ENCODE measurements at places on chromosomes 2 and 18.

DNA sequence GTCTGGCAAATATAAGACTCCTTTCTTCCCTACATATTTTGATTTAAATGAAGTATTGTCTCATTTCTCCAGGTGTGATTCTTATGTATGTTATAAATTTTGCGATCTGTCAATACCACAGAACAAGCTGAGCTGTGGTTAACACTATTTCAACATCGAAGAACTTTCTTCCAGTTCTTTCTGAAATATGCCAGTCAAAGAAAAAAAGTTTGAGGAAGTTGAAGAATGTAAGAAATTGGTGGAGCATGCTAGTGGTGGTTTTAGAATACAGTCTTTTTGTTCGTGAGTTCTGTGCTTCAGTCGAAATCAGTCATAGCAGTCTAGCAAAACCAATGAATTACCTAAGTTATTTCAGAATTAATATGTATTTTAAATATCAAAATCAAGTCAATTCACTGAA is 8.6 kb upstream of the COBLL1 start:
- DNase-seq: no peak

DNA sequence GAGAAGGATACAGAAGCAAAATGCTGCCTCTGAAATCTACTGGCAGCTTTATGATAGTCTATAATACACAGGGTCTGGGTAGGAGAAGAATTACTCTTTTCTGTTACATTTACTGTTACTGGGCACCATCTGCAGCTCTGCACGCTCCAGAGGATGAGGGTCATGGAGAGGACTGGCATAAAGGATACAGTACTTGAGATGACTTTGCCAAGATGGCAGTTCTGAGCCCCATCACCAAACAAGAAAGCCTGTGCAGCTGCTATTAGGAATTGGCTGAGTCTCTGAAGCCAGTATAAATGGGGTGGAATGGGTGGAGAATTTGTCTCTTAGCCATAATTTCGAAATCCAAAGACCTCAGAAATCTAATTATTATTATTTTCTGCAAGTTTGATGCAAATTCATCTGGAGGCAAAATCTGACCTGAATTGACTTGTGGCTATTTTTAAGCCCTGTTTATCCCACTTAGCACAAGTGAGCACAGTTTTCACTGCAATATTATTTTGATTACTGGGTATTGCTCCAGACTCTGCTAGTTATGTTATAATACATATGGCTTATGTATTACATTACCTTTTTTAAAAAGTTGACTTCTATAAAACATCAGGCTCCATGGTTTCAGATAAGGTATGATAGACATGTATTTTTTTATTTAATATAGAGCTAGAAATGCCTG is 579.5 kb downstream of the MBD2 start:
- no peak for DNase-seq

DNA sequence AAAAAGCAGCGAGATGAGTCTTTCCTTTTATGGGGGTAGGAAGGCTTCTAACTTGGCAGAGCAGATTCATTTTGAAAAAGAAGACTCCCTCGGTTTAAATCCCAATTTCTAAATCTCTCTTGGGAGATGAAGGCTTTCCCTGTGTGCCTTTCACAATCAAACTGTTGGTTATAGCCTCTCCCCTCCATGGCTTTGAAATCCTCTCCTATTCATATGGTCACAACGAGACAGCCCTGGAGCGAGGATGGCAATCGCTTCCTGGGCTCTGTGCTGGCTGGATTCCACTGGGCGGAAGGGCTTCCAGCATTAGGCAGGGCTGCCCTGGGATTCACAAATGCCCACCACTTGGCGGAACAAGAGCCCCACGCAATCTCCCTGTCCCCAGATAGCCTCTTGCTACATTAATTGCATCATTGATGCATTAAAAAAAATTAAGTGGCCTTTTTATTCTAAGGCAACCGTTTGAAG is 1.6 kb downstream of the CAVIN2 start:
- no peak for DNase-seq

DNA sequence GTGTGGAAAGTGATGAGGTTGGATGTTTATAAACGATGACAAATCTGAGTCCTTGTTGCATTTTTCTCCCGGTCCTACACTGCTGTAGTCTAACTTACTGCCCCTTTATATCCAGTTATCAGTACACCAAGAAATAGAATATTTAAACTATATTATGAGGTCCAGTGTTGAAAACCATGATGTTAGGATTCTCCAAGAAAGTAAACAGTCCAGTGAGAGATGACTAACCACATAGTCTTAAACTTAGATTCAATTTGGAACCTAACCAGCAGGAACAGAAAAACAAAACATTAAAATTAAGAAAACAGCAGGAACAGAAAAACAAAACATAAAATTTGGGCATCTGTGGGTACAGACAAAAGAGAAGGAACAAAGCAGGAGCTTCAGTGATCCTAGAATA is 143.2 kb downstream of the TPGS2 start:
- no peak for DNase-seq

DNA sequence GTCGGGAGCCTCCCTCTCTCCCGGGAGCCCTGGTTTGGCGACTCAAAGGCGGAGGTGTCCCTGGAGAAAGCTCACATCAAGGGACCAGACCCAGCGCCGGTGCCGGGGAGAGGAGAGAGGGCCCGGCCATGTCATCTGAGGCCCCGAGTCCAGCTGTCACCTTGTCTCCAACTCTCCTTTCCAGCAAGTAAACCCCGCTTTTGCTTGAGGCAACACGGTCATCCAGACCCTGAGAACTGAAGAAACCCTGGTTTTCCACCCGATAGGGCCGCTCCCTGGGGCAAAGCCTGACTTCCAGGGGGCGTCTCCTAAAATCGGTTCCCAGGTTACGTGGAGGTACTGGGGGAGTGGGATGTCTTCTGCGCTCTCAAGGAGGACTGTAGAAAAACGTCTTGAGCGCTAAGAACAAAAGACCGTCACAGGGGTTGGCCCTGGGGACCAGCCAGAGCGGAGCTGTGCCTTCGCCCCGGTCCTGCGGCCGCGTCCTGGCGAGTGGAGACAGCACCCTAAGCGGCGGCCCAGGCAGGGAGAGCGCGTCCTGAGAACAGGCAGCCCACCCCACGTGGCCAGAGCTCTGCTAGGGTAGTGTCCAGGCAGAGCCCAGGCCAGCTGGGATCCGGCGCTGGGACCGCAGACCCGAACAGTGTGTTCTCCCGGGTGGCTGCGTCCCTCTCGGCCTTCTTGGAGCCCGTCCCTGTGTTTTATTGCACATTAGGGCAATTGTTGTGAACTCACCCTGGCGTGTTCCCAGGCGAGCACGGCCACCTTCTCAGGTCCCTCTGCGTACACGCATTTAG is 55.7 kb downstream of the TMEM18 start:
- DNase-seq: no peak

DNA sequence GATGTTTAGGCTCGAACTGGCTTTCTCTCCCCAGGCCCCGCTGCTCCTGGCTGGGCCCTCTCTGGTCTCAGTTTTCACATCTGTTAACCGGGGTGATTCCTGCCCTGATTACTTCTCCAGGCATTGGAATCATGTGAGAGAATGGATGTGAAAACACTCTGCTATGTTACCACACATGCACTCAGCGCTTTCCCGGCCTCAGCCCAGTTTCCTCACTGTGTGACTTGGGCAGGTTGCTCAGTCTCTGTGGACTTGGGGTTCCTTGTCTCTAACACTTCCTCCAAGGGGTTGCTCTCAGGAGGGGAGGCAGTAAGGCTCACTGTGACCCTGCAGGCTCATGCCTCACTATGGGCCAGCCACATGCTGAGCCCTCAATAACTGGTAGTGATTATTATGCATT is 230.4 kb upstream of the HS6ST1 start:
- DNase-seq: no peak

GRCh38 chr2:47799031-47799609 is 16.2 kb downstream of the MSH6 start:
- no peak for DNase-seq

- no peak for DNase-seq
These were observed 275.9 kb upstream of the HS6ST1 start for GRCh38 chr2:128594651-128594910.

- DNase-seq: no peak
These were observed 1126.7 kb downstream of the LRP1B start for GRCh38 chr2:141003967-141004657.

GRCh38 chr2:115635430-115635829 is 1193.0 kb downstream of the DPP10 start:
- no peak for DNase-seq

- no peak for DNase-seq
These were observed 29.8 kb upstream of the MRPL33 start for GRCh38 chr2:27741673-27742072.

- no peak for DNase-seq
These were observed 435 bp downstream of the IFT172 start for GRCh38 chr2:27489118-27489497.

GRCh38 chr18:21489119-21489750 is 111.3 kb downstream of the ESCO1 start:
- DNase-seq: no peak

DNA sequence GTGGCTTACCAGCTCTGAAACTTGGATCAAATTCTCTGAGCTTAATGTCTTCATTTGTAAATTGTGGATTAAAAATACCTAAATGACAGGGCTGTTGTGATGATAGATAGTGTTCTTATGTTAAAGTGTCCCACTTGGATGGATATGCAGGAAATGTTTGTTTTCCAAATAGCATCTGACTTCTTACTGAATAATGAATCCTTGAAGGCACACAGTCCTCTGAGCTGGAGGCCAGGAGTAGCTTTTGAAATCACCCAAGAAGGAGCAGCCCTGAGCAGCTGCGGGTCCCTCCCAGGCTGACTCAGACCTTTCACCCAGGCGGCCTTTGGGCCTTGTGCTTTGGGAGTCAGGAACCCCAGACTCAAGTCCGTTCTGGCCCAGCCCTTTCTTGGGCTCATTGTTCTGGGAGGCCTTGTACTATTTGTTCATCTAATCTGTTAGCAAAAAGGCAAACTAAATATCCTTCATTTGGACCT is 173.0 kb upstream of the GATA6 start:
- DNase-seq: no peak

GRCh38 chr2:44155666-44156446 is 12.8 kb upstream of the PPM1B start:
- DNase-seq: no peak

GRCh38 chr2:236121546-236121945 is 46.6 kb downstream of the GBX2 start:
- no peak for DNase-seq

DNA sequence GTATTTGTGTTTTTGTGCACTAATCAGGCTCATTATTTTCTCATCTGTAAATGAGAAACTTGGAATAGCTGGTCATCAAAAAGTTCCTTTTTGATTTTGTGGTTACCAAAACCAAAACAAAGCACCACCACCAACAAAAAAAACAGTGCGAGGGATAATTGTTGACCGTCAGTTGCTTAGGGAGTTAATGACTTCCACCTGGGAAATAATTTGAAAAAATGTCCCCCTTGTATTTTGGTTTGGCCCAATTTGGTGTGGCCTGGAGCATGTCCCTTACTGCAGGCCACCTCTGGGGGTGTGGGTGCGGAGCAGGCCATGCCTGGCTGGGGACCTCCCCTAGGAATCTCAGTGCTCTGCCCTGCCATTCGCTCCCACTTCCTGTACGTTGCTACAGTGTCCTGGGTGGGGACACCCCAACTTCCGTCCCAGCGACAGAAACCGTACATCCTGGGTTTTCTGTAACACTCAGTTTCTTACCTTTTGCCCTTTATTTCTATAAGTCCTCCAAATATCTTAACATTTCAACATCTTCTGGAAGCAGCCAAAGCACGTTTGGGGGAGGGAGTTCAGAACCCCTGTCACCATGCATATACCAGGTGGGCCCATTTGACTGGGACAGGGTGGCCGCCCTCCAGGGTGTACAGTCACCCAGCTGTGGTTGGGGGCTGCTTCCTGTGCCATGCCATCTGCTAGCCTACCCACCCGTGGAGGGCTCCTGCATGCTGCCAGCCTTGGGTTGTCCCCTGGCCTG is 31.3 kb downstream of the NCK2 start:
- DNase-seq: no peak

DNA sequence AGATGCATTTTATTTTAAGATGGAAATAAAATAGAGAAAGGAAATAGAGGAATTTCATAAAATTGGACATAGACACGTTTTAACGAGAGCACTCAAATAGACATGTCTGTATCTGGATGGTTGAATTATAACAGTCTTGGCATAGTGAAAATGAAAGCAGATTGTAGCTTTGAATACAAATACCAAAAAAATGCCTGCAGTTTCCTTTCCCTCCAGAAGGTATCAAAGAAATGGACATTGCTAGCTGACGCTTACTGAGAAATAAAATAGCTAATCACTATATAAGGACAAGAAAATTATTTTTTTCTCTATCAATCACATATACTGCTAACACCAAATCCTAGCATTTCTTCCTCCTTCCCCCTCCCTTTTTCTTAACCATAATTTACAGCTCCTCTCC is 11.4 kb upstream of the MAPRE2 start:
- no peak for DNase-seq

GRCh38 chr2:85785027-85785822 is 31.4 kb downstream of the ATOH8 start:
- no peak for DNase-seq

GRCh38 chr2:48345176-48345575 is 184.8 kb upstream of the STON1 start:
- no peak for DNase-seq

GRCh38 chr18:6255116-6255705 is 159.5 kb downstream of the L3MBTL4 start:
- no peak for DNase-seq

GRCh38 chr18:11897781-11898180 is 10.3 kb downstream of the MPPE1 start:
- DNase-seq: no peak

DNA sequence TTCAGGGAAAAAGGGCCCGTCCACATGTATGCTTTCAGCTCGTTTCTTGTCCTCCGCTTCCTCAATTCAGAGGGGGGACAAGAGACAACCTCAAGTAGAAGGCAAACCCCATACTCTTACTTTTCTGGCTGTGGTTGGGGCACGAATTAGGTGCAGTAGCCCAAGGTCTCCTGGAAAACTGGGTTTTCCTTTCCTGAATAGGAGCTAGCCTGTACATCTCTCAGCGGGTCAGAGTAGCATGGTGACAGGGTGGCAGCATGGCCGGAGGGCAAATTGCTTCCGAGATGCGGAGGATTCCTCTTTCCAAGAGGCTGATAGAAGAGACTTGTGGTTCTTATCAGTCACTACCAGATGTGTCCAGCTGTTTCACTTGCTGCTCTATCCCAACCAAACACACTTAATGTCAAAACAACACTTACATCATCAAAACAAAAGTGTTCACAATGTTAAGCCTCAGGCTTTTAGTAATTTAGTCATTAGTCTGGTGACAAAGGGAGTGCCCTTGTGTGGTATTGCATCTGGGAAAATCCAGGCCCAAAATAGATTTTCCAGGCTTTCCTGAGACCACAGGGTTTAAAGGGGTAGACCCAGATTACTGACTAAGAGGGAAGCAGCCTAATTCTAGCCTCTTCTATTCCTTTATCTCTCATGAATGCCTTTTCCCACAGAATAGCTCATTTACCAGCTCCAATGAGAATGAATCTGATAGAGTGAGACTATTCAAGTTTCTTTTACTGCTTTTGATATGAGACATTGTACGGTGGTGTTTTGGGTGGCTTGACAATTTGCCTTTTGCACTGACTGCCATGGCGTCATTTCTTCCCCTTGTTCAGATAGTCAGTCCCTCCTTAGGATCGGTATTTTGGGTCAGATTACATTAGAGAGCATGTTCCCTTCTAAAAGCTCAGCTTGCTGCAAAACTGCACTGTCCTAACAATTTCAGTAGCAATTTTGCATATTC is 162.0 kb downstream of the LTBP1 start:
- no peak for DNase-seq
